ENCODE measurements at places on chromosomes 12 and 14. TPM values are rescaled to one million over a fixed set of nuclear protein-coding genes. Genes with fewer than 3 reads are reported as not detected.

Gene HELB
- total RNA-seq: 2.9 TPM

Gene KRT78
- not detected for total RNA-seq

Gene ANGEL1
- 4.9 TPM for total RNA-seq

Gene KRT8
- 0.70 TPM for total RNA-seq

Gene PPP1R1A
- total RNA-seq: not detected

Gene NFE2
- not detected for total RNA-seq

Gene ACVRL1
- 109 TPM for total RNA-seq

Gene CELA1
- total RNA-seq: not detected

Gene MGAT4C
- 0.23 TPM for total RNA-seq

Gene TMEM117
- total RNA-seq: 6.7 TPM

Gene PMEL
- total RNA-seq: 0.90 TPM

Gene TCL1B
- total RNA-seq: not detected

All from smooth muscle cell of the coronary artery (primary cell).